Mesendoderm (in vitro differentiated cells): ENCODE measurements at places on chromosomes 1 and 21.

DNA sequence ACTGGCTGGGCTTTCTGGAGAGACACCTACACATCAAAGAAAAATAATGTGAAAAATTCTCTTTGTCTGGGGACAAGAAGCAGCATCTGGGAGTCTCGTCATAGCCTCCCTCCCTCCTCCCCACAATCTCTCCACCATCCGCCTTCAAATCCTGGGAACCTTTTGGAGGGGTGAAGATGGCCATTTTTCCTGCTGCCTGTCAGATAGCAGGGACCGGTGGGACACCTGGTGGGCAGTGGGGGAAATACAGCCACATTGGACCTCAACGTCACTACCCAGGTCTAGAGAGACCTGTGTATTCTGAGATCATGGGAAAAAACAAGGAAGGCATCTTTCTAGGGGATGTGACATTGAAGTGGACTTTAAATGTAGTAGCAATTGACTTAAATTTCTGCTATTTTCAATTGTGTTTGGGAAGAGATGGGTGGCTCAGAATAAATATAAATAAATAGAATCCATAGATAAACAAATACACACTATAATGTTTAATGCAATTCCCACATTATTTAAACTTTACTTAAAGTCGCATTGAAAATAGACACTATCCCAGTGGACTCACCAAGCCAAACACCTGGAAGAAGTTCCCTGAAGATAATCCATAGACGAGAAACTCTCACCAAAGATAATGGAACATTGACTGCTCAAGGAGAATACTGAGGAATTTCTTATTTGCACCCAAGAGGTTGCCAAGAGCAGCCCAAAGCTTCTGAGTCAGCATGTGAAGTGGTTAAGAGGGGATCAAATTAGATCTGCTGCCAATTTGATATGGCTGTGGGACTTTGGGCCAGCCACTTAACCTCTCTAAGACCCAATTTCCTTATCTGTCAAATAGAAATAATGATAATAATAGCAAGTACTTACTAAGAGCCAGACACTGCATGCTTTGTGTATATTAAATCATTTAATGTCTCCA, 147.6 kb upstream of the CAMK1G start:
- no peaks in the 10 kb centered on the region for H3K27me3 ChIP-seq
- no peak overlapping the region for H3K4me3 ChIP-seq

GRCh38 chr1:223203034-223203408, 60.0 kb upstream of the TLR5 start:
- H3K36me3 ChIP-seq, result no peaks in the 10 kb centered on the region
- H3K4me1 ChIP-seq, result peaks cover 9% of the 10 kb centered on the region
- no peaks in the 10 kb centered on the region for H3K27me3 ChIP-seq

DNA sequence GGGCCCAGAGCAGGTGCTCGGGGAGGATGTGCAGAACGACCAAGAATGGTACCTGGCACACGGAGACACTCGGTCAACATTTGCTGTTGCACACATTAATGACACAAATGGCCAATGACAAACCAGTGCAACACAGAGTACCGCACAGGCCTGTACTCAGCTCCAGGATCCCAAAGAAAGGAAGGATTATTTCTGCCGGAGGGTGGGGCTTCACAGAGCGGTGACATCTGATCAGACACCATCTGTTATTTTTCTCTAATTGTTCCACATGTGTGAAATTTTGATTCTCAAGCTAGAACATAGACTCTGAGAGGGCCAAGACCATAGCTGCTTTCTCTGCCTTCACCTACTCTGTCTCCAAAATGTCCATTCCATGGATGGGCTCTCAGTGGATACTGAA, 100.4 kb downstream of the MRPL37 start:
- DNase-seq, result no peak
- H3K4me3 ChIP-seq, result no peak overlapping the region
- H3K27me3 ChIP-seq, result no peaks in the 10 kb centered on the region
- H3K36me3 ChIP-seq, result no peaks in the 10 kb centered on the region
- H3K4me1 ChIP-seq, result peaks cover 9% of the 10 kb centered on the region

- H3K27ac ChIP-seq, result no peak overlapping the region
- no peaks in the 10 kb centered on the region for H3K27me3 ChIP-seq
- H3K4me1 ChIP-seq, result peaks cover 4% of the 10 kb centered on the region
Observed at GRCh38 chr1:44566281-44567046, 107.8 kb downstream of the TMEM53 start.

DNA sequence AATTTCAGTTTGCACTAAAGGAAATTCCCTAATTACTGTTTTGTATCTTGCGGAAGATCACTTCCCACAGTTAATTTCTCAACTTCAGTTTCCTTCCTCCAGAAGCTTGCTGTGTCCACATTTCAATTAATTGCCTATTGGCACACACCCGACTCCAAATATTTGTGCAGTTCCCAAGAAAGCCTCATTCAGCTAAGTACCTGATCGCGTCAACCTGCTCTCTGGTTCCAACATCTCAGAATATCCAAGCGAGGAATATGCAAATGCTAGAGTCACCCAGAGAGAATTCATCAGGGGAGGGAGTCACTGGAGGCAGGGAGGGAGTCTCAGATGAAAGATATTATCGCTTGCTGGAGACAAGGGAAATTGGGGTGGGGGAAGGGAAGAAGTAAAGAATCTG, 351.3 kb downstream of the RRAGC start:
- no peaks in the 10 kb centered on the region for H3K27me3 ChIP-seq
- no peaks in the 10 kb centered on the region for H3K36me3 ChIP-seq
- no peak overlapping the region for H3K4me3 ChIP-seq
- H3K27ac ChIP-seq, result no peak overlapping the region
- peaks cover 9% of the 10 kb centered on the region for H3K4me1 ChIP-seq

DNA sequence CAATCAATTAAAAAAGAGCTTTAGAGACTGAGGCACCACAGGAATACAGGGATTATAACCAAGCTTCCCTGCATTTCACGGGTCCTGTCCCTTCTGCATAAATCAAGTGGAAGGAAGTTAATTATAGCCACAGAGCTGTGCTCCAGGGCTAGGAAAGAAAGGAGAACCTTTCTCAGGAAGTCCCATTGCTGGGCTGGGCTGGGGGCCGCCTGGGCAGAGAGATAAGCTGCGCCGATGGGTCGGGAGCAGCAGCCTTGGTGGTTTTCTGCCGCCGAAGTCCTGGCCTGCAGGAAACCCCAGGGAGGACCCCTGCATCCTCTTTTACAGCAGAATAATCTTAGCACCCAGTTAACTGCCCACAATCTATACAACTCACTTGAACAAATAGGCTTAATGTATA, 12.6 kb upstream of the CD34 start:
- no peaks in the 10 kb centered on the region for H3K36me3 ChIP-seq
- no peak overlapping the region for H3K27ac ChIP-seq
- H3K4me1 ChIP-seq, result no peaks in the 10 kb centered on the region

- no peak for DNase-seq
- no peaks in the 10 kb centered on the region for H3K36me3 ChIP-seq
- H3K27ac ChIP-seq, result no peak overlapping the region
- H3K4me1 ChIP-seq, result no peaks in the 10 kb centered on the region
Observed at GRCh38 chr1:43144237-43144636, 27.9 kb downstream of the EBNA1BP2 start.
